Stimulated activated CD4-positive, alpha-beta T cell treated with anti-CD3 and anti-CD28 coated beads, Interleukin-2, amount 100 ng/mL, for 48 hours (primary cell): ENCODE measurements at places on chromosomes 6 and 20.

DNA sequence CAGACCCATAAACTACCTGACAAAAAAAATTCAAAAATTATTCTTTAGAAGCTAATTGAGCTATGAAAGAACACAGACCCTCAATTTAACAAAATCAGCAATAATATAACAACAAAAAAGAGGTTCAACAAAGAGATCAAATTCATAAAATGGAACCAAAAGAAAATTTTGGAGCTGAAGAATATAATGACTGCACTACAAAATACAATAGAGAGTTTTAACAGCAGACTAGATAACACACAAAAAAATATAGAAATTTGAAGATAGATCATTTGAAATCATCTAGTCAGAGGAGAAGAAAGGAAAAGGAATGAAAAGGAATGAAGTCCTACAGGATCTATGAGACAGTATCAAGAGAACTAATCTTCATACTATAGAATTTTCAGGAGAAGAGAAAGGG is 422.1 kb downstream of the PAX1 start:
- DNase-seq: no peak

DNA sequence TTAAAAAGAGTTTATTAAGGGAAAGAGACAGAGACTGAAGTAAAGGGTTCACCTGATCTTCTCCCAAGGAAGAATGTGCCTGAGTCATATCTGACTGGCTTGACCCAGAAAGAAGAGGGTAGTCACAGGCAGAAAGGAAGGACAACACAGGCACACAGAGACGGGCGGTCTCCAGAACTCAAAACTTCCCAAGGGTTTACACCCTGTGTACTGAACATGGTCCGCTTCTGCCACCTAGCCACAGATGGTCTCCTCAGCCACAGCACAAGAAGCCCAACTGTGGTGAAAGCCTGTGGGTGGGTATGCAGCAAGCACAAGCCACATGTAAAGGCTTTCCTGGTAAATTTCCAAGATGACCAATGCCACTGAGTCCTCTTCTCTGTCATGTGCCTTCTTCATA is 17.2 kb downstream of the UNC5CL start:
- no peak for DNase-seq

DNA sequence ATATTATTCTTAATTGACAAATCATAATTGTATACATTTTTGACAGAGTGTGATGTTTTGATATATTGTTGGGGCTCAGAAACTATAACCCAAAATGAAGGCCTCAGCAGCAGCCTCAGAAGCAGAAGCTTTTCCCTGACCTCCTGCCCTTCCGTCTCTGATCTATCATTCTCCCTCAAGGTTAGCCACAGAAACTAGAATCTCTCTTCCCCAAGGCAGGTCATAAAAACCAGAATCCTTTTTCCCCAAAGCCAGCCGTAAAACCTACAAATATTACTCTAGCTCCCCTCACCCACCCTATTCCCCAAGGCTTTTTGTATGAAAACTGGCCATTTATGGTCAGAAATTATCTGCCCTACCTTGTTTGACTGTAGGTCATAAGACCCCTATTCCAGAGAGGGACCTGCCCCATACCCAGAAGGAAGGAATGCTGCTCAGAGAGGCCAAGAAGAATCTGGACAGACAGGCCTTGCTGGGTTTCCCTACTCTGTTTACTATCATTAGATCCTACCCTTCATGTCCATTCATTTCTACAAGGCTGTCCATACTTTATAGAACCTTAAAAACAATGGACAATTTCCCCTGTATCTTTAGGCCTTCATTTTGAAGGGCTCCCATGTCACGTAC is 14.5 kb downstream of the OR2B2 start:
- no peak for DNase-seq

DNA sequence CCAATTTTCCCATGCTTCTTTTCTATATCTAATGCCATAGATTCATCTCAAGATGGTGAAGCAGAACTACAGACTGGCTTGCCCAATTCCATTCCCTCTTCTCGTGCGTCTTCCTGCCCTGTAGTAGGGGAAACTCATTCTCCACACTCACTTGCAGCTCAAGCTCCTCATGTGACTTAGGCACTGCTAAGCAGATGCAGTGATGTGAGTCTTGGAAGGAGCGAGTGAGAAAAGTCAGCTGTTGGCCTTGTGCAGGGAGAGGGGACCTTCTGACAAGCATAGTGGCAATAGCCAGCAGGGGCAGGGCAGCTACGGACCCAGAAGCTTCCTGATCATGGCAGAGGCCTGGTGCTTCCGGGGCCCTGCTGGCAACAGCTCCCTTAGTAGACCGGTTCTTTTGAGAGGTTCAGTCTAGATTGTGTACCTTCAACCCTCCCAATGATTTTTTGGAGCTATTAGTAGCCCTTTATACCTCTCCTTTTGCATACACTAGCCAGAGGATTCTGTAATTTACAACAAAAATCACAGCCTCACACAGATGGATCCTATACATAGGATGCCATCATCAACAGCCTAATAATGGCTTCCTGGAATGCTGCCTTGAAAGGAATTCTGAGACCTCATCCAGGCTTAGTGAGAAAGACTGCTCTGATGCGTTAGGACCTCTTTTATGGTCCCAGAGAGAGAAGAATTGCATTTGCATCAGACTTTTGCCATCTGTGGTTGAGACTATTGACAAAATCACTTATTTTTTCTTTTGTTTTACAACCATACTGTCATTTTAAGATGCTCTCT is 121.5 kb upstream of the RIPOR2 start:
- DNase-seq: no peak
